Prostate gland (tissue), 2 donors: ENCODE measurements at places on chromosomes 16 and 17.

DNA sequence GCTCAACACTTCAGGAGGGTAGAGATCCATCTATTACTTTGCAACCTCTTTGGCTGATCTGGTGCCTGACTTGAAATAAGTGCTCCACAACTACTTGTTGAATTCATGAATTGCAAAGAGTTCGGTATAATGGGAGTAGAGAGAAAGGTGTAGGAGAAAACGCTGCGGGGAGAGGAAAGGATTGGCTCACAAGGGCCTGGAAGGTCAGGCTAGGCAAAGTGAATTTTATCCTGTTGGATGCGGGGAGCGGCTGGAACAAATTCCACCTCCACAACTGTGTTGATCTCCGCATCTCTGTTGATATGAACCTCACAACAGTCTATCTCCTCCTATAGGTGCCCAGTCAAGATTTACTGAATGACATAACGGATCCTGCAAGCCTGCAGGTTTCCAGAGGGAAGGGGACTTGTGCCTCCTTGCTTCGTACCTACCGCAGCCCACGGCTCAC, 684 bp downstream of the SLX4 start:
- no peak for DNase-seq

- DNase-seq, result peak; percentile 94
Observed at GRCh38 chr17:1746975-1747543, 4.4 kb downstream of the SERPINF2 start.

DNA sequence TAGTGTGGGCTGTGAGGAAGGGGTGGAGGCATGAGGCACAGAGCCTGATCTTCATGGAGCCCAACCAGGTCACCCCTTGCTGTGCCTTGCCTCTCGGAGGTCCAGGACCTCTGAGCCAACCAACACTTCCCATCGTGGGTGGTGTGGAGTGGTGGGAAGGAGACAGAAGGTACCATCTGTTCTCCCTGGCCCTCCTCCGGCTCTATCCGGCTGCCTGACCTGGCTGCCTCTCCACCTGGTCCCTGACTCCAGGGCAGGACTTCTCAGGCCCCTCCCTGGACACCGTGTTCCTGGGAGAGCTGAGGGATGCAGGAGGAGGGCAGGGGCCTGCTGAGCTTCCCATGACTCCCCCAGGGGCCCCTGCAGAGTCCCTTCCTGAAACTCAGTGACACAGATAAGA, 3.9 kb downstream of the PDK2 start:
- DNase-seq, result no peak

DNA sequence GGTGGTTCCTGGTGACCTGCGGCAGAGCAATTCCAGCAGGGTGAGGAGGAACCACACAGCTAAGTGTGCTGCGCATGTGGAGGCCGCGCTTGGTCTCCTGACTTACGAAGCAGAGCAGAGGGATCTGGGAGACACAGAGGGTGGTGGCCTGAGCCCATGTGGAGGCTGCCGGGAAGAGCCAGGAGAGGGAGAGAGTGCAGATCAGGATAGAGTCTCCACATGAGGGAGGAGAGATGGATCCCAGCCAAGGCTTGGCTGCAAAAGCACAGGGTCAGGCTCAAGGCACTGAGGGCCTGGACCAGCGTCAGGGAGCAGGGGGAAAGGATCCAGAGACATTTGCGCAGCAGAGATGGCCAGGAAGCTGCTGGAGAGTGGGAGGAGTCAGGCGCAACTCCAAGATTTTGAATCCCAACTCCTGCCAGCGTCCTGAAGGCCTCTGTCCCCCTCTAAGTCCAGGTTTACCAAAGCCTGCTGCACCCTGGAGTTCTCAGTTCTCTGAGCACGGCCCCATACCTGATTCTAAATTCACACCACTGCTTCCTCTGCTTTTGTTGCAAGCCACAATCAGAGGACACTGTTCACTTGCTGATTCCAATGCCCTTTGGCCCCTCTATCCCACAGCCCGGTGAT, 11.3 kb upstream of the MLLT6 start:
- peak; percentile 43 for DNase-seq

- no peak for DNase-seq
Observed at GRCh38 chr17:7295230-7296180, 1.1 kb upstream of the YBX2 start.

GRCh38 chr16:1981398-1981836, at the start of gene NOXO1:
Gene NOXO1, minus strand, starts transcription at chr16:1981469. Its CDS starts 290 bp downstream, at chr16:1981179.
- DNase-seq, result no peak

DNA sequence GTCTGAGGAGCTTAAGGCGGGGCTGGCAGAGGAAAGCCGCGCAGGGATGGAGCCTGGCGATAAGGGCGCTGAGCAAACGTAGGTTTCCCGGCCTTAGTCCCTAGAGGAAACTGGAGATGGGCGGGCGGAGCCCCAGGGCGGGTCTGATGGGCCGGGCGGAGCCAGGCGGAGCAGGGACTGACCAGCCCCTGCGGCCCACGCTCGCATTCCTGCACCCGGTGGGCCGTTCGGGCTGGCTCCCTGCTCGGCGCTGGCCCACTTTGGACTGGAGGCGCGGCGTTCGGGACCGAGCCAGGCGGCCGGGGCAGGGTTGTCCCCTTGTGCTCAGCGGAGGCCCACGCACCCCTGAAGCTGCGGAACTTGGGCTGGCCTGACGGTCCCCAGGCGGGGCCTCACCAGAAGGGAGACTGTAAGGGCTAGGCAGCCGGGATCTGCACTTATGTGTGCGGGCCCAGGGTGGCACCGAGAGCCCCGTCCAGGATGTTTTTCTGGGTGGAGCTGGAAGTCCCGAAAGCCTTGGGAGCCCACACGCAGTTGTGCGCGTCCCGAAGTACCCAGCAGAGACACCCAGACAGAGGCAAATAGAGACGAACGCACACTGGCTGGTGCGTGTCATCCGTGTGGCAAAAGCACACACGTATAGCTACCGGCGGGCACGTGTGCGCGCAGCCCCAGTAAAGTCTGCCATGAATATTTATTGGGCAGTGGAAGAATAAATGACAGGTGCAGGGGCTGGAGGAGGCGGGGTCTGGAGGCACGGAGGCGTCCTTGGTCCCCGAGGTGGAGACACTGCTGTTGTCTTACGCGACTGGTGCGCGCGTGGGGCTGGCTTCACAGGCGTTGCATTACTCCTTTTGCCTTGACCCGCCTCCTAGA, 1.4 kb downstream of the PYDC1 start:
- peak; percentile 37 for DNase-seq

- no peak for DNase-seq
Observed at GRCh38 chr16:1164975-1165374, 12.1 kb downstream of the CACNA1H start.

DNA sequence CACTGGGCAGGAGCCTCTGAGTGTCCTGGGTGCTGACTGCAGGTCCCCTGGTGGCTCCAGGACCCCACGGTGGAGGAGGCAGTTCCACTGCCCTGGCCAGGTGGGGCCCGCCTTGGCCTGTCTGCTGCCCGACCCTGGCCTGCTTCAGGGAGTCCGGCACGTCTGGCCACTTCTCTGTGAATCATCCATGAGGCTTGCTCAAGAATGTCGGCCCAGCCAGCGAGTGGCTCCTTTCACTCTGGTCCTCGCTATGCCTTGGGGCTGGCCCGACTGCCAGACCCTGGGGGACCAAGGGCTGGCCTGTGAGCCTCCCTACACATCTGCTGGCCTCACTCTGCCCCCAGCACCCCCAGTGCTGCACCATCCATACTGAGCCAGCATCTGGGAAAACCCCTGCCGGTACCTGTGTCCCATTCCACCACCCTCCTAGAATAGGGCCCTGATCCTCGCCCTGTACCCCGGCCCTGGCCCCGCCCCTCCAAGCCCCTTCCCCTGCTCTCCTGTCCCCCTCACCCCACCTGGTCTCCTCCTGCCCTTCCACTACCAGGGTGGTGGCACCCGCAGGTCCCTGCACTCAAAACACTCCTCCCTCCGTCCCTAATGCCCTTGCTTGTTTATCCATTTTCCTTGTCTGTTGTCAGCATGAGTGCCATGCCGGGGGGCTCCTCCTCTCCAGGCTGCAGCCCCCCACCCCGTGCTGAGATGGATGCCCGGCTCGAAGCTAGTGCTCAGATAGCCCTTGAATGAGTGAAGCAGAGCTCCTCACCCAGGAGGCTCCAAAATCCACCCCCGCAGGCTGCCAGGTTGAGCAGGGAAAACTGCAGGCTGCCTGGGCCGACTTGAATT, 35.5 kb downstream of the ADCY7 start:
- DNase-seq, result no peak

GRCh38 chr17:29546830-29547229, 20.0 kb downstream of the ABHD15 start:
- no peak for DNase-seq

- DNase-seq, result peak; percentile 99
Observed at GRCh38 chr17:7251661-7252175, at the start of gene CTDNEP1. Gene CTDNEP1, minus strand, starts transcription at chr17:7251734. Its CDS starts 438 bp downstream, at chr17:7251296.

- DNase-seq, result no peak
Observed at GRCh38 chr17:4834681-4835020, 1.5 kb downstream of the MINK1 start.

- no peak for DNase-seq
Observed at GRCh38 chr16:86011532-86011931, 112.6 kb downstream of the IRF8 start.

- no peak for DNase-seq
Observed at GRCh38 chr17:65811043-65811442, 249.6 kb upstream of the AXIN2 start.

GRCh38 chr17:43696891-43697290, 35.2 kb upstream of the MEOX1 start:
- DNase-seq, result no peak

DNA sequence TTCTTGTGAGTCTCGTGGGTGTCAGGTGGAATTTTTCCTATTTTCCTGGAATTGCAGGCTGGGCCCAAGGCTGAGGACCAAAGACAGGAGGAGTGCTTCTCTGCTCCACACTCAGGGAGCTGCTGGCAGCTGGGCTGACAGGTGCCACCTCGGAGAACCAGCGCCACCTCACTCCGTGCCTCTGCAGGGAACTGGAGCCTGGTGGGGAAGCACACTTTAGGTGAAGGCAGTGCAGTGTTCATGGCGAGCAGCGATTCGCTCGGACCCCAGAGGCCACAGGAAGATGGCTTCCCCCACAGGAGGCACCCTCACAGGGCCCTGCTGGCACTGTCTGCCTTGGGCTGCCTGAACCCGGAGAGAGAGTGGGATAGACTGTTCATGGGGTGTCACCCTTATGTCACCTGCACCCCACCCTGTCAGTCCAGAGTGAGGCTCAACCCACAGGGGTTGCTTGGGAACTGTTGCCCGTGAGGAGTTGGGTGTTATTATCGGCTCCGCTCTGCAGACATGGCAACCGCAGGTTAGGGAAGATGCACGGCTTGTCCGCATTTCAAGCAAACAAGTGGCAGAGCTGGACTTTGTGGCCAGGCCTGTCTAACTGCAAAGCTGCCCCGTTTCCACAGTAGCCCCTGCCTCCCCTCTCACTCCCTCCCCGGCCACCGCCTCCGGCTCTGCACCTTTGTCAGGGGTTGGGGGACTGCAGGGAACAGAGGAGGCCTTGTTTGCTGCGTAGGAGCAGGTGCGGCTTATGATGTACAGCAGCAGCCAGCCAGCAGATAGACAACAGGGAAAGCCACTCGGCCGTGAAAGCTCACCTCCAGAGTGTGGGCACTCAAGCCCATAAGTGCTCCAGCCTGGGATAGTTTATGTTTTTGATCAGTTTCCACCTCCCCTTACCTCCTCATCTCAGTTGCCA, 15.5 kb downstream of the TBC1D24 start:
- DNase-seq, result no peak

DNA sequence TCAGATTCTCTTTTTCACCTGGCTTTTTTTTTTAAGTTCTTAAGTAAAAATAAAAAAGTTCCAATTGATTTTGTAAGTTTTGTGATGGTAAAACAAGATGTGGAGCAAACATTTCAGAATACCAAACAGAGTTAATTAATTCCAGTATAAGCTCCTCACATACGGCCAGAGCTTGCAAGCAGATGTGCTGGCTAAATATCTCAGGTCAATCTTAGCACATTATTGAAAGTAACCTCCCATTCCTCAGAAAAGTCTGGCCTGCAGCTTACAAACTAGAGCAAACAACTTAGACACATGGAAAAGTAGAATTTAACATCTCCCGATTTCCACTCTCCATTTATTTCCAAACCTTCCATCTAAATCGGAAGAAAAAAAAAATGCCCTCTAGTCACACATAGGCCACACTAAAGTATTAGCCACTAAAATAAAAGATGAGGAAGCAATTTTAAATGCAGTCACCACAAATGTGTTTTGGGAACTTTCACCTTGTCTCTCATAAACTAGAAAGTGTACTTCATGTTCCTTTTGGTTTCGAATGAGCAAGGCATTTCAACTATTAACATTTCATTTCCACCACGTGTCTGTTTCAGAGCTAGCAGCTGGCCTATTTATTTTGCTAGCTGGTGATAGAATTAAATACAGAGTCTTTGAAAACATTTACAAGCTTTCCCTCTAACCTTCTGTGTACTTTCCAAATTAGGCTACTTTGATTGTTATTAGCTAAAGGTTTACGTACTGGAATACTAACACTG, 143.3 kb downstream of the STX8 start:
- peak; percentile 36 for DNase-seq

- DNase-seq, result no peak
Observed at GRCh38 chr16:55333684-55334083, 9.7 kb downstream of the IRX6 start.

- DNase-seq, result no peak
Observed at GRCh38 chr17:69269131-69269998, 40.7 kb upstream of the ABCA10 start.

DNA sequence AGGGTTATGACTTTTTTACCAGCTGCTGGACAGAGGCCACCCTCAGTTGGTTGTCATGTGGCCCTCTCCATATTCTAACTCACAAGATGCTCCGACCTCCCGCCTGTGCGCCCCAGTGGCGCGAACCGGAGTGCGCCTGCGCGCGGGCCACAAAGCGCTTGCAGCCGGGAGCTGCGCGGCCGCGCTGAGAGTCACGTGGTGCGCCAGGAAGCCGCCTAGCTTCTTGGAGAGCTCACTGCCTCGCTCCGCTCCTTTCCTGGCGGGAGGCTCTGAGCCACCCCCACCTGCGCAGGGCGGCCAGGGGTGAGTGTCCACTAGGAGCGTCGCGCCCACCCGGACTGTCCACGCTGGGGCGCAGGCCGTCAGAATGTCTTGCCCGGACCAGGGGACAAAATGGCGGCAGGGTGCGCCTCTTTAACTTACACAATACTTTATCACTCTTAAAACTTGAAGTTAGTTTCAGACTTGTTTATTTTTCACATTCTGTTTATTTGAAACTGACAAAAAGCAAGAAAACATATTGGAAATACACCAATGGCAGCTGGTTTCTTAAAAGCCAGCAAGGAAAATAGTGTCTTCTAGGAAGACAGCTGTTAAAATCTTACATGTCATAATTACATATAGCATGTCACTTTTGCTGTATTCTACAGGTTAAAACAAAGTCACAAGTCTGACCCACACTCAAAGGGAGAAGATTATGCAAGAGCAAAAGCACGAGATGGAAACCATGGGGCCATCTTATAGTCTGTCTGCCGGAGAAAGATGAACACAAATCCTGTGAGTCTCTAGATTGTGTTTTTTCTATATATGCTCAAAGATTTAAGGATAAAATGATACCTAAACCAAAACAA, 357.9 kb downstream of the CNTNAP4 start:
- no peak for DNase-seq

DNA sequence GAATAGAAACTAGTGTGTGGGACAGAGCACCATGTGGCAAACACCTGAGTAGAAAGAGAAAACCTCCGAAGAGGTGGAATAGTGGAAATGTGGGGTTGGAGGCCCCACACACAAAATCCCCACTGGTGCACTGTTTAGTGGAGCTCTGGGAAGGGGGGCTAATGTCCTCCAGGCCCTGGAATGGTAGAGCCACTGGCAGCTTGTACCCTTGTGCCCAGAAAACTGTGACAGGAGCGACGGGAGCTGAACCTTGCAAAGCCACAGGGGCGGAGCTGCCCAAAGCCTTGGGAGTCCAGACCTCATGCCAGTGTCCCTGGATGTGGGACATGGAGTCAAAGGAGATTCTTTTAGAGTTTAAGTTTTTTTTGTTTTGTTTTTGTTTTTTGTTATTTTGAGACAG, 50.6 kb downstream of the RNF112 start:
- no peak for DNase-seq

GRCh38 chr16:49615576-49615975, 240.3 kb downstream of the ZNF423 start:
- no peak for DNase-seq
